GM23248 (cell line): ENCODE measurements at places on chromosomes 6 and 20. TPM values are rescaled to one million over a fixed set of nuclear protein-coding genes. Genes with fewer than 3 reads are reported as not detected.

Gene BMP6
- total RNA-seq, result 4.6 and 10.3 TPM in 2 replicates

DNA sequence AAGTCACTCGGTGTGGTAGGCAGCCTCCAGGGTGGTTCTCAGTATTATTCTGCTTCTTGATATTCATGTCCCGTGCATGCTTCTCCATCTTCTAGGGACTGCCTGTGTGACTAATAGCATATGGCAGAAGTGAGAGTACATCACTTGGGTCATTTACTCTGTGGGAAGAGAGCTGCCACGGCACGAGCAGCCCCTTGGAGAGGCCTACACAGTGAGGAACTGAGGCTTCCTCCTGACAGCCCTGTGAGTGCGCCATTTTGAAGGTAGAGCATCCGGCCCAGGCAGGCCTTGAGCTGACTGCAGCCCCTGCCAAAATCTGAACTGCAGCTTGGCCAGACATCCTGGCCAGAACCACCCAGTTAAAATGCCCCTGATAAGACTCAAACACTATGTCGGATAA is 17.3 kb upstream of the MCUR1 start:
- no peaks in the 10 kb centered on the region for H3K4me1 ChIP-seq
- H3K27me3 ChIP-seq, result peaks cover 7% of the 10 kb centered on the region
- no peak overlapping the region for H3K27ac ChIP-seq

GRCh38 chr6:7129784-7130569 is 22.2 kb downstream of the RREB1 start:
- H3K27ac ChIP-seq, result peak overlapping the region; percentile 80
- DNase-seq, result peak; percentile 96
- H3K4me1 ChIP-seq, result peaks cover 15% of the 10 kb centered on the region
- H3K36me3 ChIP-seq, result no peaks in the 10 kb centered on the region

- no peaks in the 10 kb centered on the region; the same call in 1 of the 2 replicates for H3K27me3 ChIP-seq
- DNase-seq, result no peak
- no peaks in the 10 kb centered on the region for H3K4me1 ChIP-seq
- H3K4me3 ChIP-seq, result no peak overlapping the region
- no peaks in the 10 kb centered on the region for H3K36me3 ChIP-seq
Measured at GRCh38 chr20:13094976-13095375, 86.2 kb downstream of the SPTLC3 start.

DNA sequence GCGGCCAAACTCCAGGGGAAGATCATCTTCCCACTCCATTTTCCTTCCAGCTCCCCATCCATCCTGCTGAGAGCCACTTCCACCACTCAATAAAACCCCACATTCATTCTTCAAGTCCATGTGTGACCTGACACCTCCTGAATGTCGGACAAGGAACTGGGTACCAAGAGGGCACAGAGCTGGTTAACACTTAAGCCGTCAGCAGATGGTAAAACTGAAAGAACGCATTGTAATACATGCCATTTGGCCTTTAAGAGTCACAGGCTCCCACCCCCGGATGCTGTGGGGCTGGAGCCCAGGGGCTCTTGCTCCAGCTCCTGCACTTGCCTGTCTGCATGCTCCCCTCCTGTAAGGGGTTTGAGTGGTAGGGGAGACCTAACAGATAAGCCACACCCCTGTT is 753.9 kb downstream of the COL12A1 start:
- peaks cover 3% of the 10 kb centered on the region for H3K4me1 ChIP-seq
- H3K4me3 ChIP-seq, result no peak overlapping the region
- H3K36me3 ChIP-seq, result no peaks in the 10 kb centered on the region
